ENCODE measurements at places on chromosomes 6 and 20. TPM values are rescaled to one million over a fixed set of nuclear protein-coding genes. Genes with fewer than 3 reads are reported as not detected.

LAMA2 gene
- total RNA-seq, result 0.84 TPM

LBP gene
- total RNA-seq, result not detected

CGA gene
- not detected for total RNA-seq

JAG1 gene
- 3.0 TPM for total RNA-seq

MTHFD1L gene
- 21.5 TPM for total RNA-seq

KHDC1L gene
- total RNA-seq, result not detected

EMILIN3 gene
- 0.12 TPM for total RNA-seq

TUBB2B gene
- total RNA-seq, result 26.7 TPM

PLN gene
- not detected for total RNA-seq

SCRT2 gene
- total RNA-seq, result not detected

Measured in RPMI7951 (cell line).